ENCODE measurements at places on chromosomes 1 and 21. TPM values are rescaled to one million over a fixed set of nuclear protein-coding genes. Genes with fewer than 3 reads are reported as not detected.

Gene OR2M3
- polyA plus RNA-seq: not detected

Gene HSF2BP
- polyA plus RNA-seq: not detected

Gene C4BPB
- polyA plus RNA-seq: not detected

Gene ZSWIM5
- polyA plus RNA-seq: 1.1 TPM

Gene RRAGC
- polyA plus RNA-seq: 39.6 TPM

Gene RPS27
- 1,044 TPM for polyA plus RNA-seq

Gene CYP4A11
- not detected for polyA plus RNA-seq

Gene SH2D1B
- polyA plus RNA-seq: not detected

Gene KIF26B
- 0.56 TPM for polyA plus RNA-seq

Gene TMEM82
- polyA plus RNA-seq: not detected

Gene HOOK1
- polyA plus RNA-seq: 27.1 TPM

Gene C1orf87
- polyA plus RNA-seq: not detected

Gene SPATA6
- polyA plus RNA-seq: 5.1 TPM

Gene PBX1
- polyA plus RNA-seq: 12.4 TPM

Gene NBPF4
- polyA plus RNA-seq: not detected

Gene AMY1B
- polyA plus RNA-seq: not detected

Gene SPTA1
- polyA plus RNA-seq: not detected

Gene SDC3
- polyA plus RNA-seq: 6.0 TPM

Gene CELSR2
- 4.2 TPM for polyA plus RNA-seq

Gene NUP210L
- polyA plus RNA-seq: 0.27 TPM

Gene GJB5
- polyA plus RNA-seq: 11.5 TPM

Gene KRTAP21-2
- polyA plus RNA-seq: not detected

Gene C1orf167
- polyA plus RNA-seq: not detected

Gene TTC24
- not detected for polyA plus RNA-seq

Gene TTC22
- not detected for polyA plus RNA-seq

Gene VWA5B1
- polyA plus RNA-seq: not detected

Gene B3GALNT2
- 42.1 TPM for polyA plus RNA-seq

Gene BEST4
- not detected for polyA plus RNA-seq

Gene DNALI1
- 9.0 TPM for polyA plus RNA-seq

Gene PLEKHA6
- polyA plus RNA-seq: 3.3 TPM

Gene KCNA2
- polyA plus RNA-seq: 55.5 TPM

Gene ELF3
- not detected for polyA plus RNA-seq

Gene LMOD1
- 0.34 TPM for polyA plus RNA-seq

Gene KCNJ9
- 12.2 TPM for polyA plus RNA-seq

Gene S100A9
- not detected for polyA plus RNA-seq

Gene INKA2
- polyA plus RNA-seq: 2.1 TPM

Gene LCE1A
- polyA plus RNA-seq: not detected

Gene C4BPA
- polyA plus RNA-seq: not detected

Gene HES3
- not detected for polyA plus RNA-seq

Gene SLAMF7
- not detected for polyA plus RNA-seq

Gene TGFB2
- polyA plus RNA-seq: 6.9 TPM

Gene LIPI
- 0.43 TPM for polyA plus RNA-seq

Gene CD53
- not detected for polyA plus RNA-seq

Gene RUNX3
- not detected for polyA plus RNA-seq

Gene MMP23B
- polyA plus RNA-seq: not detected

Gene AMY1A
- polyA plus RNA-seq: not detected
